ENCODE measurements at places on chromosomes 4 and X. TPM values are rescaled to one million over a fixed set of nuclear protein-coding genes. Genes with fewer than 3 reads are reported as not detected.

GRCh38 chrX:109880629-109881028 is 122.3 kb upstream of the TMEM164 start:
- no peak overlapping the region for H3K27ac ChIP-seq
- no peaks in the 10 kb centered on the region for H3K4me1 ChIP-seq
- no peak for DNase-seq
- H3K27me3 ChIP-seq = no peaks in the 10 kb centered on the region

DNA sequence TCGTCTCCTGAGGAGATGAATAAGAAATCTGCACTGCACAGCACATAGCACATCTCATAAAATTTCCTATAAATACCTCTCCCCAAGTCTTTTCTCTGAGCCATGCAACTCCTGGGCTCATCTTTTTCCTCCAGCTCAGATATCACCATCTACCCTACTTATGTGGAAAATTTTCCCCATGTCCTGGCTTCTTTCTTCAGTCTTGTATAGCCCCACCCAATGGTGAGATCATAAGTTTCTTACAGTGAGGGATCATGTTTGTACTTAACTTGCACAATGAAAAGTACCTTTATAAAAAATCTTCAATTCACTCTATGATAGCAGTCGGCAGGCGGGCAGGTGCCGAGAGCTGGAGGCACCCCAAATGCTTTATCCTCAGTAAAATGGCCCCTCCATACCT is 198.6 kb upstream of the S100G start:
- no peak overlapping the region for H3K4me3 ChIP-seq
- H3K27me3 ChIP-seq = no peaks in the 10 kb centered on the region
- DNase-seq = no peak
- no peaks in the 10 kb centered on the region for H3K4me1 ChIP-seq
- H3K27ac ChIP-seq = no peak overlapping the region

DNA sequence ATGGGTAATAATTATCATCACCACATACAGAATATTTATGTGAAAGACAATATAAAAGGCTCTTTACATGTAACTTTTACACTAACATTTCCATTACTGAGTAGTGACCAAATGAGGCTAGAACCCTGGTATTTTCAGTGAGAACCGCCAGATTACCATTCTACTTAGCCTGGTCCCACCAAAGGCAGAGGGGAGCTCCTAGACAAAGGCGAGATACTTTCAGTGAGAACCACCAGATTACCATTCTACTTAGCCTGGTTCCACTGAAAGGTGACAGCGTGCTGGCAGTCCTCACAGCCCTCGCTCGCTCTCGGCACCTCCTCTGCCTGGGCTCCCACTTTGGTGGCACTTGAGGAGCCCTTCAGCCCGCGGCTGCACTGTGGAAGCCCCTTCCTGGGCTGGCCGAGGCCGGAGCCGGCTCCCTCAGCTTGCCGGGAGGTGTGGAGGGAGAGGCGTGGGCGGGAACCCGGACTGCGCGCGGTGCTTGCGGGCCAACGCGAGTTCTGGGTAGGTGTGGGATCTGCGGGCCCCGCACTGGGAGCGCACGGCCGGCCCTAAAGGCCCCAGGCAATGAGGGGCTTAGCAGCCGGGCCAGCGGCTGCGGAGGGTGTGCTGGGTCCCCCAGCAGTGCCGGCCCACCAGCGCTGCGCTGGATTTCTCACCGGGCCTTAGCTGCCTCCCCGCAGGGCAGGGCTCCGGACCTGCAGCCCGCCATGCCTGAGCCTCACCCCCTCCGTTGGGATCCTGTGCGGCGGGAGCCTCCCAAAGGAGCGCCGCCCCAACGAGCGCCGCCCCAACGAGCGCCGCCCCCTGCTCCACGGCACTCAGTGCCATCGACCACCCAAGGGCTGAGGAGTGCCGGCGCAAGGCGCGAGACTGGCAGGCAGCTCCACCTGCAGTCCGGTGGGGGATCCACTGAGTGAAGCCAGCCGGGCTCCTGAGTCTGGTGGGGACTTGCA is 1276.1 kb downstream of the PCDH7 start:
- no peaks in the 10 kb centered on the region for H3K4me1 ChIP-seq
- no peak overlapping the region for H3K27ac ChIP-seq
- no peaks in the 10 kb centered on the region for H3K36me3 ChIP-seq
- H3K27me3 ChIP-seq = no peaks in the 10 kb centered on the region
- DNase-seq = no peak
- no peak overlapping the region for H3K4me3 ChIP-seq

The SPANXC gene
- not detected for total RNA-seq

- H3K4me1 ChIP-seq = no peaks in the 10 kb centered on the region
- no peaks in the 10 kb centered on the region for H3K27me3 ChIP-seq
- DNase-seq = no peak
- no peak overlapping the region for H3K27ac ChIP-seq
- H3K36me3 ChIP-seq = no peaks in the 10 kb centered on the region
Observed at GRCh38 chr4:18162453-18162852, 140.9 kb upstream of the LCORL start.

The OCRL gene
- total RNA-seq = 36.2 TPM

GRCh38 chr4:17322514-17322913 is 189.4 kb downstream of the QDPR start:
- no peak overlapping the region for H3K4me3 ChIP-seq
- H3K27me3 ChIP-seq = no peaks in the 10 kb centered on the region
- peaks cover 8% of the 10 kb centered on the region for H3K4me1 ChIP-seq
- H3K36me3 ChIP-seq = no peaks in the 10 kb centered on the region
- no peak overlapping the region for H3K27ac ChIP-seq

GRCh38 chr4:145302725-145303124 is 122.3 kb upstream of the OTUD4 start:
- H3K27me3 ChIP-seq = no peaks in the 10 kb centered on the region
- H3K4me3 ChIP-seq = no peak overlapping the region
- no peak for DNase-seq
- H3K27ac ChIP-seq = no peak overlapping the region
- no peaks in the 10 kb centered on the region for H3K36me3 ChIP-seq

DNA sequence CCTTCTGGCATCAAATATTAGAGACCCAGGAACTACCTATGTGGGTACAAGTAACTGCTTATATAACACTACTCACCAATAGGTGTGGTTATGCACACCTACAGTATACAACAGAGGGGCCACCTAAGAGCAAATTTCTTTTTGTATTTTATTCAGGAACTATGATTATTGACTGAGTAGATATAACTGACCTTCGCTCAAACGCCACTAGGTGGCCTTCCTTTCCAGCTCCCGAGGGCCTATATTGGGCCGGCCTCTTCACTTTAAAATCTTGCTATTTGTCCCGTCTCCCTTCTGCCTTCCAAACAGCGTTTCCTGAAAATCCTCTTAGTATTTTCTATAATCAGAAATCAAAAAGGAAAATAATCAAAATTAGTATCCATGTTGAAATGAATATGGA is 19.9 kb upstream of the PABPC5 start:
- H3K27me3 ChIP-seq = no peaks in the 10 kb centered on the region
- no peak overlapping the region for H3K27ac ChIP-seq

DNA sequence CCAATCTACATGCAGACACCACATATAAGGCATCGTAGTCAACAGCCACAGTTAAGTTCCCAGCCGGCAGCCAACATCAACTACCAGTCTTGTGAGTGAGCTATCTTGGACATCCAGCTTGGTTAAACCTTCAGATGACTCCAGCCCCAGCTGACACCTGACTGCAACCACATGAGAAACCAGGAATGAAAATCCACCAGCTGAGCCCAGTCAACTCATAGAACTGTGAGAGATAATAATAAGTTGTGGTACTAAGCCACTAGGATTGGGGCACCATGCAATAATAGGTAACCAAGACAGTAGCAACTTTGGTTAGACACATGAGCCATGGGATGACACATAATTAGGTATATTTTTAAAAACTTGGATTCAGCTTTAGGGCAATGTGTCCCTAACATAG is 188.1 kb upstream of the BCOR start:
- no peaks in the 10 kb centered on the region for H3K36me3 ChIP-seq
- no peaks in the 10 kb centered on the region for H3K4me1 ChIP-seq
- H3K27me3 ChIP-seq = no peaks in the 10 kb centered on the region
- H3K27ac ChIP-seq = no peak overlapping the region

The GLUD2 gene
- total RNA-seq = 0.53 TPM

GRCh38 chr4:86926435-86927086 is 8.2 kb upstream of the AFF1 start:
- no peak overlapping the region for H3K27ac ChIP-seq
- DNase-seq = peak; percentile 43
- no peaks in the 10 kb centered on the region for H3K36me3 ChIP-seq
- H3K4me3 ChIP-seq = no peak overlapping the region

DNA sequence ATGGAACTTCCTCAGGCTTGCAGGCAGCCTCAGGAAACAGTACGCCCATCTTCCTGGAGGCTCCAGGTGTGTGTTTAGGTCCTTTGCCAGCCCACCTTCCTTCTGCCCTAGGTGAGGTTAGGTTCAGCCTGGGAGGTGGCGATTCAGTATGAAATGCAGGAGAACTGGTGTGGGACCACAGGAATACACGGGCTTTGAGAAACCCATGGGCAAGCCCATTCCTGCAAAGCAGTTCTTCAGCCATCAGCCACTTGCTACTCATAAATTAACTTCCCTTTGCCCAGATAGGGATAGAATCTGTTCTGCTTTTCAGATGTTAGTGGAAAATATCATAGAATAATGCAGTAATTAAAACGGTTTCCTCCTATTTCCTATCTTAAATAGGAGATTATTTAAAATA is 32.2 kb downstream of the TBC1D14 start:
- no peaks in the 10 kb centered on the region for H3K36me3 ChIP-seq
- H3K27me3 ChIP-seq = no peaks in the 10 kb centered on the region
- H3K4me3 ChIP-seq = no peak overlapping the region
- DNase-seq = no peak
- H3K4me1 ChIP-seq = peaks cover 22% of the 10 kb centered on the region

DNA sequence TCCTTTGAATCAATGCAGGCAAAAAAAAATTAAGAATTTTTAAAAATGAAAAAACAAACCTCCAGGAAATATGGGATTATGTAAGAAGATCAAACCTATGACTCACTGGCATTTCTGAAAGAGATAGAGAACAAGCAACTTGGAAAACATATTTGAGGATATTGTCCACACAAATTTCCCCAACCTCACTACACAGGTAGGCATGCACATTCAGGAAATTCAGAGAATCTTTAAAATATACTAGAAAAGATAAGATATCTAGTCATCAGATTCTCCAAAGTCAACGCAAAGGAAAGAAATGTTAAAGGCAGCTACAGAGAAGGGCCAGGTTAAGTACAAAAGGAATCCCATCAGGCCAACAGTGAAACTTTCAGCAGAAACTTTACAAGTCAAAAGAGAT is 85.6 kb downstream of the ANTXR2 start:
- DNase-seq = no peak
- H3K4me1 ChIP-seq = no peaks in the 10 kb centered on the region
- peaks cover 2% of the 10 kb centered on the region for H3K36me3 ChIP-seq
- no peaks in the 10 kb centered on the region for H3K27me3 ChIP-seq
- no peak overlapping the region for H3K27ac ChIP-seq

- H3K27ac ChIP-seq = no peak overlapping the region
- no peak for DNase-seq
- H3K36me3 ChIP-seq = no peaks in the 10 kb centered on the region
- H3K4me3 ChIP-seq = no peak overlapping the region
Observed at GRCh38 chr4:139131209-139131870, 45.7 kb downstream of the ELF2 start.

GRCh38 chr4:141524116-141524515 is 112.3 kb upstream of the IL15 start:
- H3K4me3 ChIP-seq = no peak overlapping the region
- H3K4me1 ChIP-seq = no peaks in the 10 kb centered on the region
- no peak overlapping the region for H3K27ac ChIP-seq
- H3K27me3 ChIP-seq = no peaks in the 10 kb centered on the region
- peak; percentile 39 for DNase-seq
- H3K36me3 ChIP-seq = no peaks in the 10 kb centered on the region

DNA sequence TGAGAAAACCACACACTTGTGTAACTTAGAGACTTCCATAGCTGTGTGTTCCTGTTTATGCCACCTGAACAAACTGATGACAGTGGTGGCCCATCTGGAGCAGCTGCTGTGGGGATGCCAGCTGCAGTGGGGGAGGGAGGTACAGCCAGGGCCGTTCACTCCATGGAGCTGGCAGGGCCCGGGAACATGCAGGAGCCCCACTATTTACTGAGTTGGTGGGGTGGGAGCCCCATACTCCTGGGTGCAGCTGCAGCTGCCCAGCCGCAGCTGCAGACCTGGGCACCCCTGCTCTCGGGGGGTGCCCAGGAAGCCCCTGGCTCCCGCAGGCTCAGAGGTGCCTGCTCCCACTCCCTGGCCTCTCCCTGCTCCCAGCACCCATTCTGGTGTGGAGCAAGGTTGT is 398.6 kb upstream of the RASGEF1B start:
- no peak for DNase-seq
- H3K27ac ChIP-seq = no peak overlapping the region
- no peak overlapping the region for H3K4me3 ChIP-seq
- no peaks in the 10 kb centered on the region for H3K27me3 ChIP-seq

The S100G gene
- total RNA-seq = not detected

The XAGE3 gene
- total RNA-seq = not detected

DNA sequence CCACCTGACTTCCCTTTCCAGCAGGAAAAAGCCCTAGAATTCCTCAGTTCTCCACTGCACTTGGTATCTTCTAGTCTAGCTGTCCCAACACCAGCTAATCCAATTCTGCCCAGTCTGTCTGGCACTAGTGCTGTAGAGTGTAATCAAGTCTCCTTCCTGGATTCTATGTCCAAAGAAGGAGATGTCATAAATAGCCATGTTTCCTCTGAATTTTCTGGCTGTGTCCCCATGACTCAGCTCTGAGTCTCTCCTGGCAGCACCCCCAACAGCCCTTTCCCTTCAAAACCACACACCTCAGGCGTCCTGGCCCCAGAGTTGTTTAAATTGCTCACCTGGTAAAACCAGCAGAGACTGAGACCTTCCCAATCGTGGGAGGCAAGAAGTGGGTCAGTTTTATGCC is 197.2 kb downstream of the GRXCR1 start:
- no peaks in the 10 kb centered on the region for H3K27me3 ChIP-seq
- no peak overlapping the region for H3K27ac ChIP-seq
- H3K4me1 ChIP-seq = peaks cover 6% of the 10 kb centered on the region
- H3K36me3 ChIP-seq = no peaks in the 10 kb centered on the region
- H3K4me3 ChIP-seq = no peak overlapping the region

GRCh38 chrX:38336538-38337240 is 9.4 kb upstream of the RPGR start:
- no peak overlapping the region for H3K27ac ChIP-seq
- H3K27me3 ChIP-seq = no peaks in the 10 kb centered on the region
- no peak overlapping the region for H3K4me3 ChIP-seq
- no peak for DNase-seq
- no peaks in the 10 kb centered on the region for H3K4me1 ChIP-seq
- no peaks in the 10 kb centered on the region for H3K36me3 ChIP-seq

GRCh38 chr4:108425988-108426387 is 194.4 kb upstream of the RPL34 start:
- peak; percentile 94 for DNase-seq
- no peaks in the 10 kb centered on the region for H3K27me3 ChIP-seq
- H3K4me3 ChIP-seq = peak overlapping the region; percentile 35

The NEIL3 gene
- total RNA-seq = 0.91 TPM

GRCh38 chrX:116198810-116199209 is 28.3 kb downstream of the AGTR2 start:
- no peaks in the 10 kb centered on the region for H3K36me3 ChIP-seq
- H3K4me1 ChIP-seq = no peaks in the 10 kb centered on the region
- H3K27me3 ChIP-seq = no peaks in the 10 kb centered on the region

The AFM gene
- total RNA-seq = not detected

The LIMCH1 gene
- total RNA-seq = 3.2 TPM
